Stimulated activated CD4-positive, alpha-beta T cell treated with anti-CD3 and anti-CD28 coated beads, Interleukin-1b, Interleukin-23, amount 100 ng/mL, for 4 hours (primary cell): ENCODE measurements at places on chromosomes 13 and 19.

DNA sequence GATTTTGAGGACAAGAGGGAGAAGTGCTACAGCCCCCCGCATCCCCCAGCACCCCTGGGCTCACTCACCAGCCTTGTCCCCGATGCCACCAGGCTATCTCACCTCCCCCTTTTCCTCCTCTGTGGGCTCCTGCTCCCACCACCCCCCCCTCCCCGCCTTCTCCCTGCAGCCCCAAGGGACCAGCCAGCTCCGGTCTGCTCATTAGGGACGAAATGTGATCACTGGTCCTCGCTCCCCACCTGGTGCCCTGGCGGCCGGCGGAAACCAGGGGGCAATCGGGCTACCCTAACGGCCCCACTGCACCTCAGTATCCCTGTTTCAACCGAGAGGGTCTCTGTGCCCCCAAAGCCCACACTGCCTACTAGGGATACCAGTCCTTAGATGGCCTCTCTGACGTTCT is 2.7 kb downstream of the GPR4 start:
- no peak for DNase-seq

- no peak for DNase-seq
Measured at GRCh38 chr19:1522061-1522460, 1.8 kb upstream of the PLK5 start.

DNA sequence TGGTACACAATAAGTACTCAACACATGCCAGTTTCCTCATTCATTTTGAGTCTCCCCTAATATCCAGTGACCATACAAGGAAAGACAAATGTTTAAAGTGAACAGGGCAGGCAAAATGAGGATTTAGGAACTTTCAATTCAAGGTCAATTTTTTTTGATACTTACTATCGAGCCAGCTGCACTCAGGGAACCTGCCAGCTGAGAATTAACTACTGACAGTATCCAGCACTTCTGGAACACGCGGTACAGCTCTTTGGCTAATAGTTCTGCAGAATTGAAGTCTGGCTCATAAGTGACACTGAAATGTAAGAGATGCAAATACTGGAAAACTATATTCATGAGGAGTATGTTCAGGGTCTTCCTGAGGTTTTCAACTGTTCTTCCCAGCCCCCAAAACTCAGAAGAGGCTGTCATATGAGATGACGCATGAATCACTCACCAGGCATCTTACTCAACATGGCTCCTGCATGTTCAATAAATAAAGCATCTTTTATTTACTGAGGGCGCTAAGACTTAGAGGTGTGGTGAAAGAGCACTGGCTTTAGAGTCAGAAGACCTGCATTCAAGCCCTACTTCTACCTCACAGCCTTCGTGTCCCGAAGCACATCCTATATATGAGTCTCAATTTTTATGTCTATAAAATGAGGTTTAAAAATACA is 25.6 kb downstream of the RUBCNL start:
- no peak for DNase-seq

GRCh38 chr13:45511310-45512097 is 46.8 kb downstream of the COG3 start:
- no peak for DNase-seq
